ENCODE measurements at places on chromosomes 12 and 14. TPM values are rescaled to one million over a fixed set of nuclear protein-coding genes. Genes with fewer than 3 reads are reported as not detected.
A peak's percentile ranks its signal among the peaks of the same experiment; 100 is the strongest.

Gene KLRB1
- 2.5 TPM for total RNA-seq

DNA sequence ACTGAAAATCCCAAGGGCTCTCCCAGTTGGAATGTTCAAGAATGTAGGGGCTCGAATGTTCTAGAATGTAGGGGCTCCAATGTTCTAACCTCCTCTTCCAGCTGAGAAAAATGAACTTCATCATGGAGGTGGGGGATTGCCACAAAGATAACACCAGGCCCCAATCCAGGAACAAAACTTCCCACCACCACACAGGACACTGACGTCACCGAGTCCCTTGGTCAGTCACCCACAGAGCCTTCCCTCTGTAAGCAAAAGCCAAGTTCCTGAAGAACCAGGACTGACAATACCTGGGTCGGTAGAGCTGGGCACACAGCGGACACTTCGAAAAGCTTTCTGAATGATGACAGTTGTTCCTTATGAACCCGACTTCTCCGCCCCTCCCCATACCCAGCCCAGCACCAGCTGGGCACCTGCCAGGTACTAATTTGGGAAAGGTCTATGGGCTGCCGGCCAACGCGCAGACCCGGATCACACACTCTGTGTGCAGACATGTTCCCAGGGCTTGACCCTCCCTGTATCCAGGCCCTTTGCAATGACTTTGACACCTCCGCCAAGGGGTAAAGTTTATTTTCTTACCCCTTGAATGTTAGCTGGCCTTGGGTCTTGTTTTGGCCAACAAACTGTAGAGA, 18.9 kb downstream of the ITPK1 start:
- no peaks in the 10 kb centered on the region for H3K27me3 ChIP-seq
- H3K4me3 ChIP-seq: no peak overlapping the region
- peak overlapping the region; percentile 70 for H3K27ac ChIP-seq
- peak; percentile 76 for DNase-seq

DNA sequence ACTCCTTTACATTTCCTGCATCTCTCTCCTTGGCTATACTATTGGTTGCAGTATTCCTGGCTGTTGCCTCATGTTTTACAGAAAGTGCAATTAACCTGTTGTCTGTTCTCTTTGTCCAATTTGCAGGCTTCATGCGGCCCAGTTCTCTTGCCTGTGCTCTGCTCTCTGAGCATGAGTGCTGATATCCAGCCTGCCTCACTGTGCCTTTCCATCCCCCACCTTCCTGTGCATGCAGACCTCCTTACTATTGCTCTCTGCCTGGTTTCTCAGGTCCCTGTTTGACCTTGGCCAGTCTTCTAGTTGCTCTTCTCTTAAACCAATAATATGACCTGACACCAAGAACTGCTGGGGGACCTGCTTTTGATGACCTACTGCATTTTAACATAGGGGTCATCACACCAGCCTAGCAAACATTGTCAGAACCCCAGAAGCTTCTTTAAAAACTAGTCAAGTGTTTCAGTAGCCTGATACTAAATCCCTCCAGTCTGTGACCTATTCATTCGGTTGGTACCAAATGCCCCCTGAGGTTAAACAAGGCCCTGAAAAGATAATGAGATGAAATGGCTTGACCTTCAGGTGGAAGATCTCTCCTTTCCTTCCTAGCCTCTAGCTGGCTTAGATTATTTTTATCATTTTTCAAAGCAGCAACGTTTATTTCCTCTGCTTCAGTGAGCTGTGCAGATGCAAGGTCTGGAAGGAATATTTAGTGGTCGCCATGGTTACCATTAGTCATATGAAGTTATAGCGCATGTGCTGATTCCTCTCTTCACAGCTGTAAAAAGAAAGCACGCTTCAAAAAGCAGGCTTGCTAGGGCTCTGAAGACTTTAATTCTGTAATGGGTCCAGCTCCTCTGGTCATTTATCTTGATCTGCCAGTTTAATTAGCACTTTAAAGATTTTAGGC, 216.5 kb downstream of the PHLDA1 start:
- no peaks in the 10 kb centered on the region for H3K36me3 ChIP-seq
- peaks cover 16% of the 10 kb centered on the region for H3K4me1 ChIP-seq
- no peaks in the 10 kb centered on the region for H3K27me3 ChIP-seq
- no peak for DNase-seq

DNA sequence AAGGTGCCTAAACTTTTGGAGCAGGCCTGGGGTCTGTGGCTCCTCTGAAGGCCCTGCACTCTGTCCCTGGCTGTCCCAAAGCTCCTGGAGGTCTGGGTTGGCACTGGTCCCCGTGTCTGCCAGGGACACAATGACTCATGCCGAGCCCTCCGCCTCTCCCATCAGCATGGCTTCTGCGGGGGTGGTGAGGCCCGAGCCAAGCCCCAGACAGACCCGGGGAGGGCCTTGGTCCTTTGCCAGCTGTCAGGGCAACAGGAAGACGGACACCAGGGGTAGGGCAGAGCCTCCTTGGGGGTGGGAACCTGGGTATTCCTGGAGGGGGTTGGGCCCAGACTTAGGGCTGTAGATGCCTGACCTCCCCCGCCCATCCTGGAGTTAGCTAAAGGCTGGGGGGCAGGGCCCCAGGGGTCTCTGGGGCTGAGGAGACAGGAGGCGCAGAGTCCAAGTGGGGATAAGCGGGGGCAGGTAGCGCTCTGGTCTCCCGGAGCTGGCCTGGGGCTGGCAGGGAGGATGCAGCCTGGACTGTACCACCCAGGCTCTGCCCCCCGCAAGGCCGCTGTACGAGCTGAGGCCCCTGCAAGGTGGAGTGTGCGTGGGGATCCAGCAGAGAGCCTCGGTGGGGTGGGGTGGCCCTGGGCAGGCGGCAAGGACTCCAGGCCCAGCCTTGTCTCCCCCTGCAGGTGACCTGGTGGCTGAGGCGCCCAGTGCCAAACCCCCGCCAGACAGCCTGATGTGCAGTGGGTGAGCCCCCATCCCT, 16.4 kb upstream of the PUS1 start:
- peak overlapping the region; percentile 84 for H3K27ac ChIP-seq
- no peak overlapping the region for H3K4me3 ChIP-seq
- H3K4me1 ChIP-seq: peaks cover 11% of the 10 kb centered on the region
- no peaks in the 10 kb centered on the region for H3K27me3 ChIP-seq
- peak; percentile 91 for DNase-seq
- H3K36me3 ChIP-seq: no peaks in the 10 kb centered on the region

DNA sequence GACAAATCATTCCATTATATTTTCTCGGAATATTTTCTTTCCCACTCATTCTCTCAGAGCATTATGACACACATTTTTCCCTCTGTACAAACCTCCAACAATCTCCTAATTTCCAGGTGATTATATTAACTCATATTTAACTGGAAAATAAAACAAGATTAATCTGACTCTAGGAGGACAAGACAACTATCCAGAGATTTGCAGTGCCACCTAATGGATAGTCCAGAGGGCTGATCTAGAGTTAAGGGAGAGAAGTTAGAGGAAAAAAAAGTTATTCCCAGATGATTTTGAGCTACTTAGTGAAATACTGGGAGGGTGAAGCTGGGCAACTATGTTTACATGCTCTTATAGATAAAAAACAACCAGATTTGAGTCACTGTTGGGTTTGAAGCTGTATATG, 161.7 kb downstream of the ALX1 start:
- DNase-seq: no peak
- H3K4me3 ChIP-seq: no peak overlapping the region
- H3K27me3 ChIP-seq: no peaks in the 10 kb centered on the region
- H3K4me1 ChIP-seq: no peaks in the 10 kb centered on the region

DNA sequence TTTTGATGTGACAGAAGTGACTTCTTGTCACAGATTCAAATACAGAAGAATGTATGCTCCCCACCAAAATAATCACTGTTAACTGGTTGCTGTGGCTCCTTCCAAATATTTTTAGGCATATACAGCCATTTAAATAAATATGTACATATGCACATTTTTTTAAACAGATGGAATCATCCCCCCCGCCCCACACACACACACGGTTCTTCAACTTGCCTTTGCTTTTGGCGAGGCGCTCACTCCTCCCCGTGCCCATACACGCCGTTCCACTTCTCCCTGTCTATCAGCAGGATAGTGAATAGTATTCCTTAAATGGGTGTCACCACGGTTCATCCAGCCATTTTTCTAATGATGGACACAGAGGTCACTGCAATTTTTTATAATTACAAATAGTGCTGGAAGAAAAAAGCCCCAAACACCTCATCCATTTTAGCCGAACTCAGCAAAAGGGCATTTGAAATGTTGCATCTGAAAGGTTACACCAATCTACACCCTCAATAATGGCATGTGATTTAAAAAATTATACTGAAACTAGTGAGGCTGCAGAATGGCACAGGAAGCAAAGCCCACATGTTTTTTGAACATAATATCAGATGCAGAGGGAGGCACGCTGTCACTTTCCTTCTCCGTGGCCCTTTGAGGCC, 39.2 kb upstream of the MEG3 start:
- no peak overlapping the region for H3K4me3 ChIP-seq
- H3K27me3 ChIP-seq: peaks cover 3% of the 10 kb centered on the region
- peak; percentile 12 for DNase-seq
- no peaks in the 10 kb centered on the region for H3K36me3 ChIP-seq
- H3K4me1 ChIP-seq: no peaks in the 10 kb centered on the region
